ENCODE measurements at places on chromosomes 2 and 18. TPM values are rescaled to one million over a fixed set of nuclear protein-coding genes. Genes with fewer than 3 reads are reported as not detected.

FOXI3 gene
- not detected for total RNA-seq

DNA sequence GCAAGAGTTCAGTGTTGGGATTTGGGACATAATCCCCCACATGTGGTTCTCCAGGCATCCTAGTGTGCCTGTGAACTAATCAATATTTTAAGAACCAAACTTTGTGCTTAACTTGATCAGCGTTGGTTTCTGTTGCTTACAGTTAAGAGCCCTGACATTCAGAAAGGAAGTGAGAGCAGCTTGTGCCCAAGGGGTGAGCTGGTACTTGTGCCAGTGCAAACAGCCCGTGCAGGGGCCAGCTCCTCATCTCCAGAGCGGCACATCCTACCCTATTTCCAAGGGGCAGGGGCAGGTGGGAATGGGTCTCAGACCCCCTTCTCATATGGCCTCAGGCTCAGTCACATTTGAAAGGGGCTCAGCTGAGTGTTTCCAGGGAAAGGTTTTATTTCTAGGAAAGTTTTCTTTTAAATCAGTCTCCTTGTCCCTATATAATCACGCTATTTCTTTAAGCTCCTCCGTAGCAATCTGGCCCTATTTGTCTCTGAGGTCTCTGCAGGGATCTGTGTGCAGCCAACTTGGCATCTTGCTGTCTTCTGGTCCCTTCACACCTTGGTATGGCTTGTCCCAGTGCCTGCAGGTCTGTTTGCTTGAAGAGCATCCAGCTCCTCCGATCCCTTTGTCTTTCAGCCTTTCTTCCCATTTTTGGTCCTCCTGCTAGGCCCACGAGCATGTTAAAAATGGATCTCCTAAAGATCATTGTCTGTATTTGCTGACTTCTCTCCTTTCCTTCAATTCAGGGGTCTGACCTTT lies 358.9 kb downstream of the HRH4 start:
- no peak for DNase-seq

DYNAP gene
- total RNA-seq, result not detected

- DNase-seq, result no peak
Measured at GRCh38 chr2:26530696-26531095, 52.8 kb upstream of the OTOF start.

NOSTRIN gene
- total RNA-seq, result not detected

GRCh38 chr2:4762951-4763376 lies 929.2 kb upstream of the SOX11 start:
- peak; percentile 70 for DNase-seq

DNA sequence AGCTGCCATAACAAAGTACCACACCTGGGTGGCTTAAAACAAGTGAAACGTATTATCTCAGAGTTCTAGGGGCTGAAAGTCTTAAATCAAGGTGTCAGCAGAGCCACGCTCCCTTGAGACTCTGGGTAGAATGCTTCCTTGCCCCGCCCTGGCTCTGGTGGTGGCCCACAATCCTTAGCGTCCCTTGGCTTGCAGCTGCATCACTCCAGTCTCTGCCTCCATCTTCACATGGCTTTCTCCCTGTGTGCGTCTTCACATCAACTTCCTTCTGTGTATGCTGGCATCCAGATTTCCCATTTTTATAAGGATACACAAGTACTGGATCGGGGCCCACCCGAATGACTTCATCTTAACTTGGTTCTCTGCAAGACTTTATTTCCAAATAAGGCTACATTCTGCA lies 62.5 kb downstream of the MRO start:
- no peak for DNase-seq

Data from Karpas-422 (cell line).